Stimulated activated CD4-positive, alpha-beta T cell treated with anti-CD3 and anti-CD28 coated beads, Interleukin-4, amount 100 ng/mL, for 4 hours (primary cell): ENCODE measurements at places on chromosomes 1 and 21.

DNA sequence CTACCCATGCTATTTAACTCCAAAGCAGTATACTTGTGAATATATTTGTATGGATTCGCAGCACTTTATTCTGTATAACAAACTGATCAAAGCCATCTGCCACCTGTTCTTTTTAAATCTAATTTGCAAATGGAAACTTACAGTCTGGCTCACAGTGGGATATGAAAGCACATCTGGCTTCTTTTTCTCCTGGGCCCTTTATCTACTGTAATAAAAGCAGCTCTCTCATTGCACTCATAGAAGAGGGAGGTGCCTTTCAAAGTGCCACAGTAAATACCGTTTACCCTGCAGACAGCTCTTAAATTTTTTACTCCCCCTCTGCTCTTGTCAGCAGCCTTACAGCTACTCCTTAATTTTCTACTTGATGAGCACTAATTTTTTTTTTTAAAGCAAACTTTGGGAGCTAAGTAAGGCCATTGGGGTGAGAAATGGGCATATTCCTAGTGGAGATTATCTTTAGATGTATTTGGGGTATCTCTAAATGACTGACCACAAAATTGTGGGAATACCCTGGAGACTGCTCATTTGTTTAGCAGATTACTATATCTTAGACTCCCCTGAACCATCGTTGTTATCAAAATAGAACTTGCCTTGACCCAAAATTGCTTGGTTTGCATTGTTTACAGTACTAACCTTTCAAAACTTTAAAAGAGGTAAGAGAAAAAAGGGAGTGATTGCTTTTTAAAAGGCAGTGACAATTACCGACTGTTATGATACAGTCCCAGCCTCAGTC is 110.1 kb downstream of the VPS13D start:
- no peak for DNase-seq

GRCh38 chr1:188615321-188615720 is 1786.6 kb downstream of the PLA2G4A start:
- DNase-seq: no peak

DNA sequence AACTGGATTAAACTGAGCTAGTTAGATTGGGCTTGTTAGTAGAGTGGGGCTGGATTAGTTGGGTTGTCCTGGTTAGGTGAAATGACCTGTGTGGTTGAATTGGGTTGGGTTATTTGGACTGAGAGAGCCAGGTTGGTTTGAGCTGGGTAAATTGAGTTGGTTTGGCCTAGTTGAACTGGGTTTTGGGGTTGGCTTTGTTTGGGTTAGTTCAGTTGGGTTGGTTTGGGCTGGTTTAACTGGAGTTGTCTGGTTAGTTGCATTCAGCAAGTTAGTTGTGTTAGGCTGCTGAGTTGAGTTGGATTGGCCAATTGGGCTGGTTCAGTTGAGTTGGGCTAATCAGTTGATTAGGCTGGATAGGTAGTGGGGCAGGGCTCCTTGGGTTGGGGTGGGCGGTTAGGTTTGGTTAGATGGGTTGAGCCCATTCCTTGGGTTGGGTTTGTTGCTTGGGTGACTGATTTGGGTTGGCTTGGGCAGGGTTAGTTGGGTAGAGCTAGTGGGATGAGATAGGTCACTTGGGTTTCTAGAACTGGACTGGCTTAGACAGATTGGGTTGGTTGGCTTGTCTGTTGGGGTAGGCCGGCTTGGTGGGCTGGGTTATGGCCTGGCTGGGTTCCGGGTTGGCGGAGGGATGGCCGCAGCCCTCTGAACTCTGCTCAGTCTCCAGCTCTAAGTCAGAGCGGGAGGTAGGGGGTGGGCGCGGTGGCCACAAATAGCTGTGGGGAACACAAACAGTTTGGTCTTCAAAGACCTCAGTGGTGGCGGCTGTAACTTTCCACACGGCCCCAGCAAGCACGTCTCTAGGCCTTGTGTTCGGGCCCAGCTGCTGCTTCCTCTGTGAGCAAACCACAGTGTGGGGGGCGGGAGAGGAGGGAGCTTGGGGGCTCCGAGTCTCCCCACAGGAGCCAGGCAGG is 67.2 kb upstream of the RUNX3 start:
- no peak for DNase-seq

DNA sequence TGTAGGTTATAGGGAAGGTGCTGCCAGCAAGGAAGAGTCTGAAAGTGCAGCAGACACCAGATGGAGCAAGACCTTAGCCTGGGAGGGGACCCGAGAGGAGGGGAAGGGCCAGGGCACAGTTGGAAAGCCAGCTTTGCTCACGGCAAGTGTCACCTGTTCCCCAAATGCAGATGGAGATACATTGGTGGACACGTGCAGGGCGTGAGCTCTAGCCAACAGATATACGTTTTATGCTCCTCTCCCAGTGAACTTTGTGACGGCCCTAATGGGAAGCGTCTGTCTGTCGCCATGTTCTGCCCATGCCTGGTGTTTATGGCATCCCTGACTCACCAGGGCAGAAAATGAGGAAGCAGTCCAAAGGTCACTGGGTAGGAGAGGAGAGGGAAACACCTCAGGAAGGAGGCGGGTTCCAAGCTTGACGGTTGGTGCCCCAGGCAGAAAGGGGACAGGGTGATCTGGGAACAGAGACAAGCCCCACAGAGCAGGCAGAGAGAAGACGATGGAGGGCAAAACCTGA is 7.6 kb downstream of the GPA33 start:
- no peak for DNase-seq

GRCh38 chr1:9822490-9822889 is 1.3 kb downstream of the CLSTN1 start:
- DNase-seq: no peak

GRCh38 chr1:48725341-48726046 is 51.2 kb downstream of the BEND5 start:
- DNase-seq: no peak

GRCh38 chr1:37930246-37931101 is 16.4 kb downstream of the INPP5B start:
- DNase-seq: peak; percentile 12

- DNase-seq: no peak
Observed at GRCh38 chr1:78911956-78912880, 94.3 kb downstream of the ADGRL4 start.

DNA sequence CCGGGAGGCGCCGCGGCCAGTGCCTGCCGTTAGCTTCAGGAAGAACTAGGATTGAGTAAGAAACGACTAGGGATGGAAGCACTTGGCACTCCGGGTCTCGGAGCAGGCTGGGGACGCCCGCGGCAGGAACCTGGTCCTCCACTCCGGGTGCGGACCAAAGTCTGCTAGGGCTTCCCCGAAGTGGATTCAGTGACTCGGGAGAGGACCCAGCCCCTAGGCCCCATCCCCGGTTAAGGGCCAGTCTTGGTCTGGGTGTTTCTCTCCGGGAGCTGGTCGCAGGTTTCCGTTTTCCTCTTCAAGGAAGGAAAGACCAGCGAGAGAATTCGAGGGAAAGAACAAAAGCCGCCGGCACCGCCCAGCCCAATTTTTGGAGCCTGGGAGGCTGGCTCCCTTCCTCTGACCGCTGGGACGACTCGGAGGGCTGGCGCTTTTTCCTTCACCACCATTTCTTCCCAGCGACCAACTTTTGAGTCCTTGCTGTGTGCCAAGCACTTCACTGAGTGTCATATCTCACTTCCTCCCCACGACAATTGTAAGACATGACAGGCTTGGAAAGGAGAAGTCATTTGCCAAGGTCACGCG is 16.8 kb upstream of the STMN1 start:
- DNase-seq: peak; percentile 17

DNA sequence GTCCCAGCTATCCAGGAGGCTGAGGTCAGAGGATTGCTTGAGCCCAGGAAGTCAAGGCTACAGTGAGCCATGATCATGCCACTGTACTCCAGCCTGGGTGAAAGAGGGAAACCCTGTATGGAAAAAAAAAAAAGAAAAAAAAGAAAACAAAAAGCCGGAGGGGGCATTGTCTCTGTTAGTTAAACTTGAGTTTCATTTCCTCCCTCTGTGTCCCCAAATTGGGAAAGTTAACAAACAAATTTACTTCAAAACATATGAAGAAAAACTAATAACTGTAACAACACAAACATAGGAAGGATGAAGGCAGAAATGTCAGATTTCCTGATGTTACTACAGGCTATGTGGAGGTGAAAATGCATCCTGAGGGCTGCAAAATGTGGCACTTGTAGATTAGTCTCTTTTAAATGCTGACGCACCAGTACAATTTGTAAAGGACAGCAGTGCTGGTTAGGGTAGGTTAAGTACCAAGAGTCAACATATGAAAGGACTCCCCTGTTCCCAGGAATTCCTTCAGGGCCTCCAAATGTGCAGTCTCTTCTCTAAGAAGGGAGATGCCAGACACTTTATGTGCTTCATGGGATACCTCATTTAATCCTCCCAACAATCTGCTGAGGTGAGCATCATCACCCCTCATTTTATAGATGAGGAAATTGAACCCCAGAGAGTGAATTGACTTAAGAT is 52.9 kb downstream of the DEGS1 start:
- DNase-seq: no peak

DNA sequence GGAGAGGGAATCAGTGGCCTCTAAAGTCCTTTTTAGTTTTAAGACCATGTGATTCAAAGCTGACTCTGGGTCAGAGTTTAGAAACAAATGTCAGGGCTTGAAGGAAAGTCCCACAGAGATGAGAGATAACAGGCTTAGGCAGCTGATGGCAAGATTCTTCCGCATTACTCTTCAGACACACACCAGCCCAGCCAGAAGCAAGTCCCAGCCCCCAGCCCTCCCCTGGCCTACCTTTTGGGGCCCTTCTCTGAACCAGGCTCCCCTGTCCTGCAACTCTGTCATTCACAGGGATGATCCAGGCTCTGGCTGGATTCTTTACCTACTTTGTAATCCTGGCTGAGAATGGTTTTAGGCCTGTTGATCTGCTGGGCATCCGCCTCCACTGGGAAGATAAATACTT is 13.1 kb upstream of the CASQ1 start:
- no peak for DNase-seq

- no peak for DNase-seq
Observed at GRCh38 chr1:6124341-6124740, 55.8 kb downstream of the CHD5 start.

GRCh38 chr1:179016706-179017382 is 8.8 kb upstream of the FAM20B start:
- no peak for DNase-seq

GRCh38 chr1:67535474-67535873 is 105.3 kb upstream of the SERBP1 start:
- peak; percentile 30 for DNase-seq

- no peak for DNase-seq
Observed at GRCh38 chr1:184427722-184428121, 40.9 kb downstream of the C1orf21 start.

- peak; percentile 8 for DNase-seq
Observed at GRCh38 chr21:46457801-46458314, 833 bp upstream of the DIP2A start.

DNA sequence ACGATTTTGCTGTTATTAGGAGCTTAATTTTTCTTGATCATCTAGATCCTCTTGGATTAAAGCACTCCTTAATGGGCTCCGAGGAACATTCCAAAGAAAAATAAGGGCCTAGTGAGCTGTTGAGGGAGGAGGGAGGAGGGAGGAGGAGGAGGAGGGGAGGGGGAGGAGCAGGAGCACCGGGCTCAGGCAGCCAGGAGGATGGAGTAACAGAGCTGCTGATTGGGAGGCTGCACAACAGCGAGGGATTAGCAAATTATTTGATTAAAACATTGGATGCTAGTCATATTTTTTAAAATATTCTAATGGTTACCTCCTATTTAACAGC is 302.1 kb upstream of the RRP15 start:
- DNase-seq: no peak

- DNase-seq: no peak
Observed at GRCh38 chr1:179702946-179703539, 40.0 kb upstream of the FAM163A start.

- DNase-seq: no peak
Observed at GRCh38 chr21:42277593-42277992, 37.6 kb downstream of the TFF3 start.
